ENCODE measurements at places on chromosomes 16 and 17.

- H3K4me3 ChIP-seq = no peak overlapping the region
- no peak overlapping the region for H3K27ac ChIP-seq
- H3K36me3 ChIP-seq = no peaks in the 10 kb centered on the region
Observed at GRCh38 chr17:46976626-46977270, 2.3 kb downstream of the RPRML start.

DNA sequence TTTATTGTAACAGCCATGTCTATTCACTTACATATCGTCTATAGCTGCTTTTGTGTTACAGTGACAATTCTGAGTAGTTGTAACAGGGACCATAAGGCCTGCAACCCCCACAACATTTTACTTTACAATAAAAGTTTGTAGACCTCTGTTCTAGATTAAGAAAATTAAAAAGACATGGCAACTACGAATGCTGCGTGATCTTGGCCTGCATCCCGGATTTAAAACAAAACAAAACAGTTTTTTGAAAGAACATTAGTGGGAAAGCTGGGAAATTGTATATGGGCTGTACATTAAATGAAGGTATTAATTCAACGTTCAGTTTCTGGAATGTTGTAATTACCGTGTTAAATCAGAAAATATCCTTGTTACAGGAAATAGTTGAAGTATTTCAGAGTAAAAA is 64.1 kb downstream of the RMI2 start:
- no peak for DNase-seq
- no peaks in the 10 kb centered on the region for H3K4me1 ChIP-seq
- H3K27me3 ChIP-seq = no peaks in the 10 kb centered on the region
- H3K4me3 ChIP-seq = no peak overlapping the region
- no peak overlapping the region for H3K27ac ChIP-seq

DNA sequence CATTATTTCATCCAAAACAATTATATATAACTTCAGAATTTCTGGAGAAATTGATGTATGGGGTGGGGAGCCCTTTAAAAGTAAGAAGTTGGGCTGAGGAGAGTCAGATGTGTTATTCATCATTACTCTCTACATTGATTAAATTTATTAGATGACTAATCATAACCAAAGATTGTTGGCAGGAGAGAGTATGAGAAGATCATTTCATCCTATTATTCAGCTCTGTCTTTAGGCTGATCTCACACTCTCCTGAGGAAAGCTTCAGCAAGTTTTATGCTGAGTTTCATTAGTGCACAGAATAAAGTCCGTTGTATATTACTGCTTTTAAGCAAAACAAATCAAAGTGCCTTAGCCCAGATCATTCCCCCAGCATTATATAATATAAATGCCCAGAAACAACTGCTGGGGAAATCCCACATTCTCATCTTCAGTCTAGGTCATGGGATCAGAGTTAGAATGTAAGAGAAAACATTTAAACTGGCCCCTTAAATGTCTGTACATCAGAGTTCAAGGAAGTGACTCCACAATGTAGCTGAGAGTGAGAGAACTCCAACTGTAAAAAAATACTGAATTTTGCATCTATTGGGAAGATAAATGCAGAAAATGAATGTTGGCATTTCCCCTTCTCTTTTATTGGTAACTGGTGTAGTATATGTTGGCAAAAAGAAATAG is 130.1 kb upstream of the HLF start:
- H3K4me1 ChIP-seq = no peaks in the 10 kb centered on the region
- no peaks in the 10 kb centered on the region for H3K27me3 ChIP-seq
- H3K4me3 ChIP-seq = no peak overlapping the region
- H3K27ac ChIP-seq = no peak overlapping the region
- H3K36me3 ChIP-seq = no peaks in the 10 kb centered on the region

DNA sequence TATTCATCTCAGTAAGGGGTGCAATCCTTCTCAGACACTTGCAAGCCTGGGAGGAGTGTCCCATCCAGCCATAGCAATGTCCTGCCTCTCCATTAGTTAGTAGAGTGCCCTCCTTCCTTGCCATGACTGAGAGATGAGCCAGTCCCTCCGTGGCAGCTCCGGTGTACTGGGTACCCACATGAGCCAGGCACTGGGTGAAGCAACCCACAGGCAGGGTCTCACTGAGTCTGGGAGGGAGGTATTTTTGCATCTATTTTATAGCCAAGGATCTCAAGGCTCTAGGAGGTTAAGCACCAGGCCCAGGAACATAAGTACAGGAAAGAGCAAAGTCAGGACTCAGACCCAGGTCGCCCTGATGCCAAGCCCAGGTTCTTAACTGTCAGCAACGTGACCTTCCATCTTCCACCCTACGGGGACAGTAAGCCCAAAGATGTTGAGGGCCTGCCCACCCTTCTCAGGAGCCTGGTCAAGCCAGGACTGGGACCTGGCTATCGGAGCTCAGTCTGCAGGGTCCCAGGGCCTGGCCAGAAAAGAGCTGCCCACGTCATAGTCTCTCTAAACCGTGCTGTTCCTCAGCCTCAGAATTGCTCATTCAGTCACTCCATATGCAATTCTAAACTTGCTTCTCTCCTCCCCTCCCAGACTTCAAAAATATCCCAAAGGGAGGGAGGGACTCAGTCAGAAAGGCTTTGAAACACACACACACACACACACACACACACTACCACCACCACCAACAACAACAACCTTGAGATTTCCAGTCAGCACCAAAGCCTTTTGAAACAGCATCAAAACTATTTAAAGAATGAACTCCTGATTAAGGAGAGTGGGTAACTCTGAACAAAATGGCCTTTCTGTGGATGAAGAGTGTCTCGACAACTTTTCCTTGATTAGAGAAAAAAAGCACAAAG is 16.6 kb downstream of the NOS2 start:
- H3K27me3 ChIP-seq = no peaks in the 10 kb centered on the region
- no peak for DNase-seq
- no peaks in the 10 kb centered on the region for H3K4me1 ChIP-seq
- H3K36me3 ChIP-seq = no peaks in the 10 kb centered on the region

- H3K4me3 ChIP-seq = no peak overlapping the region
- H3K4me1 ChIP-seq = peaks cover 32% of the 10 kb centered on the region
- H3K36me3 ChIP-seq = peaks cover 41% of the 10 kb centered on the region
- peak; percentile 97 for DNase-seq
Observed at GRCh38 chr16:1745900-1746692, 25.2 kb downstream of the NME3 start.

GRCh38 chr16:84434800-84435199 is 66.5 kb downstream of the ATP2C2 start:
- DNase-seq = no peak
- no peaks in the 10 kb centered on the region for H3K27me3 ChIP-seq
- H3K36me3 ChIP-seq = no peaks in the 10 kb centered on the region
- no peak overlapping the region for H3K27ac ChIP-seq
- H3K4me3 ChIP-seq = no peak overlapping the region
- no peaks in the 10 kb centered on the region for H3K4me1 ChIP-seq

GRCh38 chr17:81843713-81844326 is 9.0 kb upstream of the PPP1R27 start:
- no peak overlapping the region for H3K27ac ChIP-seq
- peaks cover 16% of the 10 kb centered on the region for H3K4me1 ChIP-seq
- DNase-seq = no peak
- H3K36me3 ChIP-seq = peaks cover 59% of the 10 kb centered on the region

DNA sequence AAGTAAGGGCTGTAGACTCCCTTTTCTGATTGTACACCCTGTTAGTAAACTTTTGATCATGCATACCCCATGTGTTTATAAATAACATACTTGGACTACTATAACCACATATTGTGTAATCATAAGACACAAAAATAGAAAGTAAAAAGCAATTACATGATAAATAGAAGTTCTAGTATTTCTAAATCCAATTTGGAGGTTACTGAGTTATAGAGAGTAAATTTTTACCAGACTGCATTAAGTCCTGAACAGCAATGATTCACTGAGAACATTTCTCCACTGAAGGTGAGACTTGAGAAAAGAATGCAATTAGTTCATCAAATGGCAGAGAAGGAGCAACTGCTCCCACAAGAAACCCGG is 7.7 kb upstream of the TBKBP1 start:
- no peaks in the 10 kb centered on the region for H3K4me1 ChIP-seq
- no peak overlapping the region for H3K4me3 ChIP-seq
- H3K36me3 ChIP-seq = peaks cover 29% of the 10 kb centered on the region
- no peak overlapping the region for H3K27ac ChIP-seq
- DNase-seq = no peak
- H3K27me3 ChIP-seq = no peaks in the 10 kb centered on the region

DNA sequence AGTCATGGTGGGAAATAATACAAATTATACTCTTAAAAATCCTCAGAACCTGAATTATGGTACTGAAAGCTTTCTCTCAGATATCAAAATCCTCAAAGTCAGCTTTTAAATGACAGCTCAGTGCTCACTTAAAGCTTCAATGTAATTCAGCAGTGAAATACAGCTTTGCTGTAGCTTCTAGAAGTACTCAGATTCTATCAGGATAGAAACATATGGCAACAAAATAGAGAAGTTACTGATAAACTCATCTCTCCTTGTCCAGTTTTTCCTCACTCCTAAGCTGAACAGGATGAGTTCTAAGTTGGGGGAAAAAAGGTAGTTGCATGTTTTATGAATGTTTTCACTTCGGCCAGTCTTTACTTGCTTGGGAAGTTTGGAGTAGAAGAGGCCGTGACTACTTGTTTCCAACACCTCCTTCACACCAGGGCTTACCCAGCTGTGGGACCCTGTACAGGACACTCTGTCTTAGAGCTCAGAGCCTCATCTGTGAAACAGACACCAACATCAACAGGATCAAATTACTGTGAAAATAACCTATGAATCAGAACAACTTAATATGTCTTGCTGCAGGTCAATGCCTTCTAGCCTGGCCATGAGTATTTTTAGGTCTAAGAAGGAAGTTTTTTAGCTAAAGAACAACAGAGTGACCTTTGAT is 30.2 kb downstream of the OGFOD1 start:
- H3K4me1 ChIP-seq = no peaks in the 10 kb centered on the region
- H3K27ac ChIP-seq = no peak overlapping the region
- H3K36me3 ChIP-seq = peaks cover 6% of the 10 kb centered on the region
- H3K4me3 ChIP-seq = no peak overlapping the region
- H3K27me3 ChIP-seq = no peaks in the 10 kb centered on the region
- no peak for DNase-seq

DNA sequence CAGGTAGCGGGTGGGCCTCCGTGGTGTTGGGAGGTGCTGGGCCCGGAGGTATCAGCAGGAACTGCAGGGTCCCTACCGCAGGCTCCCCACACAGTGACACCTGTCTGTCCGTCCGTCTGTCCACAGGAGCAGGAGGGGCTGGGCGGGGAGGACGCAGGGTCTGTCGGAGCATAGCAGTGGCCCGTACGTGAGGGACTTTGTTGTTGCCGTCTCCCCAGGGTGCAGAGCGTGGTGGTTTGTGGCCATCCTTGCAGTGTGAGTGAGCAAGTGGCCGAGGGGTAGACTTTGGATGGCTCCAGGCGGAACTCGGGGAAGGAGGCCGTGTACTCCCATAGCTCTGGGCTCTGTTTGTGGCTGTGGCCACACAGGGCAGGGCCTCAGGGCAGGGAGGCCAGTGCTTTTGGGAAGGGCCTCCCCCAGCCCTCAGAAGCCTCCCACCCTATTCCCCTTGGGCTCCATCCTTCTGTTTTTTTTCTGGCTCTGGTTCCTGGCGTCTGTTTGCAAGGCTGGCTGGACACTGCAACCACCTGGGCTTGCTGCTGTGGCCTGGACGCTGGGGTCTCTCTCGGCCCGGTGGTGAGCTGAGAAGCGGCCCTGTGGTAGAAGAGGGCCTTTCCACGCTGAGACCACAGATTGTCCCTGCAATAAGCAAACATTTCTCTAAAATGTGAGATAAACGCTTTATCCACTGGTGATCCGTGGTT is 41.0 kb upstream of the ZNF750 start:
- peaks cover 5% of the 10 kb centered on the region for H3K36me3 ChIP-seq
- peaks cover 33% of the 10 kb centered on the region for H3K4me1 ChIP-seq
- peak; percentile 64 for DNase-seq
- no peaks in the 10 kb centered on the region for H3K27me3 ChIP-seq
- H3K27ac ChIP-seq = no peak overlapping the region

GRCh38 chr17:67051155-67051538 is 6.8 kb downstream of the CACNG1 start:
- DNase-seq = no peak
- H3K27ac ChIP-seq = no peak overlapping the region
- H3K4me3 ChIP-seq = no peak overlapping the region
- H3K4me1 ChIP-seq = no peaks in the 10 kb centered on the region

- no peaks in the 10 kb centered on the region for H3K36me3 ChIP-seq
- no peaks in the 10 kb centered on the region for H3K27me3 ChIP-seq
- no peak for DNase-seq
Observed at GRCh38 chr16:82464187-82464586, 162.6 kb upstream of the CDH13 start.

DNA sequence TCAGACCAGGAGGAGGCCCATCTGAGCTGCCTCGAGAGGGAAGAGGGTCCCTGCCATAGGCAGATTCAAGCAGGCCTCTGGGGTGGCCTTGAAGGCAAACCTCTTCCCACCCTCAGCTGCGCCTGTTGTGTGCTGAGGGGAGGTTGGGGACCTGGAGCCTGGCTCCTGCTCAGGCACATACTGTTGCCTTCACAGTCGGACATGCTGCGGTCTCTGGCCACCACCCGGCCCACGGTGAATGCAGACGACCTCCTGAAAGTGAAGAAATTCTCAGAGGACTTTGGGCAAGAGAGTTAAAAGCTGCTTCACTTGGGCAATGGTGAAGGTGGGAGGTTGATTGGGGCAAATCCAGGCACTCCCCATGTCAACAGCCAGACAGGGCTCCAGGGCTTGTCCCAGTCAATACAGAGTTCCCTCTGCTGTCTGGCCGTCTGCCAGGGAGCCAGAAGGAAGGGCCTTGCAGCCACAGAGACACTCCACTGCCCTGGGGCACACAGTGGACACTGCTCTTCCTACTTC is 6.3 kb downstream of the PDF start:
- no peaks in the 10 kb centered on the region for H3K27me3 ChIP-seq
- peaks cover 6% of the 10 kb centered on the region for H3K4me1 ChIP-seq
- no peak for DNase-seq
- peaks cover 74% of the 10 kb centered on the region for H3K36me3 ChIP-seq
- no peak overlapping the region for H3K4me3 ChIP-seq

GRCh38 chr17:57445772-57446472 is 189.6 kb downstream of the MSI2 start:
- H3K4me3 ChIP-seq = no peak overlapping the region
- H3K27ac ChIP-seq = peak overlapping the region; percentile 40
- DNase-seq = no peak
- no peaks in the 10 kb centered on the region for H3K36me3 ChIP-seq
- H3K27me3 ChIP-seq = no peaks in the 10 kb centered on the region
- H3K4me1 ChIP-seq = peaks cover 44% of the 10 kb centered on the region

Measured in trophoblast cell (in vitro differentiated cells and primary cell).